Neural crest cell (in vitro differentiated cells): ENCODE measurements at places on chromosomes 12 and 14.

- DNase-seq: no peak
Observed at GRCh38 chr12:39780913-39781446, 161.4 kb upstream of the ABCD2 start.

DNA sequence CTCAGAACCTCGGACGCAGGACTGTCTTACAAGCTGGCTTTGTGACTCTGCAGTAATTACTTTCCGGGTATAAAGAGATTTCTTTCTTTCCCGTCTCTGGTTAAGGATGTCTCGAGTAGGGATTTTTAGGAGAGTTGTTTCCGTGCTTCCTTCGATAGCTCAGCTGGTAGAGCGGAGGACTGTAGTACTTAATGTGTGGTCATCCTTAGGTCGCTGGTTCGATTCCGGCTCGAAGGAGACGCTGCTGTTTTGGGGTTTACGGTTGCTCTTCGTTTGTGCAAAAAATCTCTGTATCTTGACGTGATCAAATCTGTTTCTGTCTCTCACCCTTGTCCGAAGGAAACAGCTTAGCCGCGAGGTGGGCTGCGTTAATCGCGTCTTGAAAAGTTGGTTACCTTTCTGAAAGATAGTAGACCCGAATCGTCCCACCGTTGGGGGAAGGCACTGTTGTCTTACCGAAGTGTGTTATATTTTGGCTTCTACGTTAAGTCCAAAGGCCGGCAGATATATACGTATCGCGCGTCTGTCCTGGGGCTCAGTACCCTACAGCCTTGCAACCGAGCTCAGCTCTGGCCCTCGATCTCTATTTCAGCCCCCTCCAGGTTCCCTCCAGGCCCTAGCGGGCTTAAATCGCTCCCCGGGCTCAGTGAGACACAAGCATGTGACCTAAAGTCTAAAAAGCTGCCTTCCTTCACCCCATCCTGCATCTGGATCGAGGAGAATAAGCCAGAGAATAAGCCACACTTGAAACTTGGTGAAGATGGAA lies 1.1 kb upstream of the RNASE4 start:
- DNase-seq: peak; percentile 76

GRCh38 chr12:132286912-132287311 lies 42.5 kb downstream of the GALNT9 start:
- DNase-seq: no peak

DNA sequence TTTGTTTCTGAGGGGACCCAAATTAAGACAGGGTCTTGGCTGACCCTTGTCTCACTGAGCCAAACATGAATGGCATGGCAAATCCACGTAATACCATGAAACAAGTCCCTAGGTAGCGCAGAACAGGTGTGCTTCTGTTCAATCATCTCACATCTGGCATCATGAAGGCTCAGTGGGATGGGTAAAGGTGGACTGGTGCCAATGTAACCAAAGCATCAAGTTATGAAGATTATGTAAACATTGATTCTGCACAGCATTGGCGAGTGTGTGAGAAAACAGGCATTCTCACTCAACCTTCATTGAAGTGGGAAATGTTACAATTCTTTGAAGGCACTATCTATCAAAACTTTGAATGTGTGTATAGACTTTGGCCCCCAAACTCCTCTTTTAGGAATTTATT lies 41.9 kb downstream of the PTGER2 start:
- DNase-seq: no peak

DNA sequence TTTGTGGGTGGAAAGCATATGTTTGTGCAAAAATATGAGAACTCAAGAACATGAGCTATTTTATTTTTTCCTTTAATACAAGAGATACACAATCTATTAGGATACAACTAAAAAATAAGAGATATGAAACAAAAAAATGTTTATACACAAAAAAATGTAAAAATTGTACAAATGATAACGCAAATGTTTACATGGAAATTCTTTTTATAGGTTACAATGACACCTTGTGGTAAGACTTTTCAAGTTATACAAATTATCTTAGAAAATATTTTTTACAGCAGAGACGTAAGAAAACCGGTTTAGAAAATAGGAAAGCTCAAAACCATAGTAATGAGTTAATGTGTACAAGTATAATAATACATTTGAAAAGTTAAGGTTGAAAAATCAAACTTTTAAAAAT lies 25.5 kb downstream of the CEP83 start:
- no peak for DNase-seq
